HuH-7.5 (cell line): ENCODE measurements at places on chromosomes 13 and 19.

GRCh38 chr19:8423817-8424223 lies 10.7 kb downstream of the MARCHF2 start:
- peak; percentile 71 for DNase-seq

GRCh38 chr19:15452111-15453047 lies 2.6 kb upstream of the WIZ start:
- DNase-seq, result peak; percentile 99

DNA sequence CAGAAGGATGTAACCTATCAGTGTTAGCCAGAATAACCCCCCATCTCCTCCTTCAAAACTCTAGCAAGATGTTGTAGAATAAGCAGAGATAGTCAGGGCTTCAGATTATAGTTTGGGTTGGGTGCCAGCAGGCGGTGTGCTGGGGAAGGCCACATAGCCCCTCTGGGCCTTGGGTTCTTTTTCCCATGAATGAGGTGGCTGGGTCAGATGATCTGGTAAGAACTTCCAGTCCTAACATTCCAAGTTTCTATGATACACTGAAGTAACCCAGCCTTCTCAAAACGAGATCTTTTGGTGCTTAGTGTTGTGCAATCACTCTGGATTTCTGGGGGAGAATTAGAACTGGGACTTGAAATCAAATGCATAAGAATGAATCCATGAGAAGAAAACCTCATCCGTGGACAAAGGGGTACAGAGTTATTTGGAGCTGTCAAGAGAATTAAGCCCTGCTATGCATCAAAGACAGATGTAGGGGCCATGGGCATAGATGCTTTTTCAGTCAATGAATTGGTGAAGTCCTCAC lies 810 bp downstream of the CBY2 start:
- DNase-seq, result no peak

- peak; percentile 91 for DNase-seq
Measured at GRCh38 chr19:58499021-58499927, 12.5 kb downstream of the SLC27A5 start.

GRCh38 chr19:49906879-49907564 lies 10.3 kb upstream of the IL4I1 start:
- no peak for DNase-seq

DNA sequence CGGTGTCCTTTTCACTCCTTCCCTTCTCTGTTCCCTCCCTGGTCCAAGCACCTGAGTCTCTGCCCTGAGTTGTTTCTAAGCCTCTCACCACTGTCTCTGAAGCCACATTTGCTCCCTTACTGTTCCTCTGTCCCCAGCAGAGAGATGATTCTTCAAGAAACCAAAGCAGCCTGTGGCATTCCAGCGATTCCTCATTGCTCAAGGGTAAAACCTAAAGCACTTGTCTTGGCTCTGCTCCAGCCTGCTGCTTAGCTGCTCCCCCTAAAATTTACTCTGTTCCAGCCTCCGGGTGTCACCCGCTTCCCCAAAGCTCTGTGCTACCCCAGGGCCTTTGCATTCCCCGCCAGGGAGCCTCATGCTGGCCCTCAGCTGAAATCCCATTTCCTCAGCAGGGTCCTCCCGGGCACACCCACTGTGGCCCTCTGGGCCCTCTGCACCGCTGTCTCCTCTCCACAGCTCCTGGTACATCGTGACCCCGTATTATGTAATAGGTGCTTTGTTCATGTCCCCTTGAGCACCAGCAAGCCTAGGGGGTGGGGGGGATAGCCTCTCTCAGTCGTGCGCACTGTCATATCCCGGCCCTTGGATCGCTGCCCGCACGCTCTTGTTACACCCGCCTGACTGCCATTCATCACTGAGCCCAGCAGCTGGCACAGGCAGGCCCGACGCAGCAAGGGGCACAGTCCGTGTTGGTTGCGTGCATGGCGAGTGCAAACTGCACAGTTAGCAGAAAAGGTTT lies 15.8 kb downstream of the TECR start:
- no peak for DNase-seq

GRCh38 chr13:37225414-37226070 lies 120.1 kb upstream of the CSNK1A1L start:
- no peak for DNase-seq

GRCh38 chr13:99507054-99507453 lies 5.8 kb downstream of the TM9SF2 start:
- DNase-seq, result no peak

GRCh38 chr13:40813667-40814454 lies 24.4 kb downstream of the SLC25A15 start:
- no peak for DNase-seq

DNA sequence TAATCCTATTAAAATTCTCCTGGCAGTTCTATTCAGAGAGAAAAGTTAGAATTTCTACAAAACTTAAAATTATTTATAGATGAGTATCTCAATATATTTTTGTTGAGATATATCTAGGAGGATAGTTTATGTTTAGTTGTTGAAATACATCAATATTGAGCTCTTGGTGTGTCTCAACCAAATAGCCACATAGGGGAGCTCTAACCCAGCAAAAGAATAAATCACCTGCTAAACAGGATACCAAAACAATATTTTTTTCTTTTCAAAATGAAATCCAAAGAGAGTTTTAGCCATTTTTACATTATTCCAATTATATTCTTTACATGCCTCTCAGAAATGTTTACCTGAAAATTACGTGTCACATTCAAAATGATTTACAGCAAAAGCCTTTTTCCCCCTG lies 954.7 kb downstream of the SLITRK6 start:
- DNase-seq, result peak; percentile 2

DNA sequence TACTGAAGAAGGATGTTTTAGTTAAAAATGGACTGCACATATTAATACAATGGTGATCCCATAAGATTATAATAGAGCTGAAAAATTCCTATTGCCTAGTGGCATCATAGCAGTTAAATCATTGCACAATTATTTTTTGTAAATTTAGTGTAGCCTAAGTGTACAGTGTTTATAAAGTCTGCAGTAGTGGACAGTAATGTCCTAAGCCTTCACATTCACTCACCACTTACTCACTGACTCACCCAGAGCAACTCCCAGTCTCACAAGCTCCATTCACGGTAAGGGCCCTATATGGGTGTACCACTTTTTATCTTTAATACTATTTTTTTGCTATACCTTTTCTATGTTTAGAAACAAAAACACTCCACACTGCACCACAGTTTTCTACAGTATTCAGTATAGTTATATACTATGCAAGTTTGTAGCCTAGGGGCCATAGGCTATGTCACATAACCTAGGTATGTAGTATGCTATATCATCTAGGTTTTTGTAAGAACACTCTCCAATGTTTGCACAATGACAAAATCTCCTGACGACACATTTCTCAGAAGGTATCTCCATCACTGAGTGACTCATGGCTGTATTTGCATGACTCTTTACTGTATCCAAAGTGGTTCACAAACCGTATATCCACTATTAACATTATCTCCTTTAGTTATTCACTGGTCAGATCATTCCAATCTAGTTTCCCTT lies 536.0 kb downstream of the KLF12 start:
- DNase-seq, result no peak

DNA sequence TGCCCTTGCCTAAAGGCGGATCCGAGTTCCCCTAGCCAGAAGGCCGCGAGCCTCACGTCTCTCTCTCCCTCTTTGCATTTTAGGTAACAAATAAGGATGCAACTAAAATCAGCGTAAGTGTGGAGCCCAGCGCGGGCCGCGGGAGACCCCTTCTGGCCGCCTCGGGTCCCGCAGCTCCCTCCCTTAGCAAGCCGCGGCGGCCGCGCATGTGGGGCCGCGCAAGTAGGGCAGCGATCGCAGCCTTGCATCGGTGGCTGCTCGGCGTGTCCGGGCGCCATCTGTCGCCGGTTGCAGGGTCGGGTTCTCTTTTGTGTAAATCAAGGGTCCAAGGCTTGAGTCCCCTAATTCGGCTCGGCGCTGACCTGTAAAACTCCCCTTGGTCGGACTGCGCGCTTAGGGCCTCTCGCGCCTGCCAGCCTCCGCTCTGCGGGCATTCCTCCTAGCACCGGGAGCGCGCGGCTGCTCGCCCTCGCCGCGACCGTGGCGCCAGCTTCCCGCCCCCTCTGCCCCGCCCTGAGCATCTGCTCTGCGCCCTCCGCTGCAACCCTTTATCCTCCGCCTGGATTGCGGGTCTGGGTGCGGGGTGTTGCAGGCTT lies 2.7 kb downstream of the VSTM2B start:
- peak; percentile 78 for DNase-seq

DNA sequence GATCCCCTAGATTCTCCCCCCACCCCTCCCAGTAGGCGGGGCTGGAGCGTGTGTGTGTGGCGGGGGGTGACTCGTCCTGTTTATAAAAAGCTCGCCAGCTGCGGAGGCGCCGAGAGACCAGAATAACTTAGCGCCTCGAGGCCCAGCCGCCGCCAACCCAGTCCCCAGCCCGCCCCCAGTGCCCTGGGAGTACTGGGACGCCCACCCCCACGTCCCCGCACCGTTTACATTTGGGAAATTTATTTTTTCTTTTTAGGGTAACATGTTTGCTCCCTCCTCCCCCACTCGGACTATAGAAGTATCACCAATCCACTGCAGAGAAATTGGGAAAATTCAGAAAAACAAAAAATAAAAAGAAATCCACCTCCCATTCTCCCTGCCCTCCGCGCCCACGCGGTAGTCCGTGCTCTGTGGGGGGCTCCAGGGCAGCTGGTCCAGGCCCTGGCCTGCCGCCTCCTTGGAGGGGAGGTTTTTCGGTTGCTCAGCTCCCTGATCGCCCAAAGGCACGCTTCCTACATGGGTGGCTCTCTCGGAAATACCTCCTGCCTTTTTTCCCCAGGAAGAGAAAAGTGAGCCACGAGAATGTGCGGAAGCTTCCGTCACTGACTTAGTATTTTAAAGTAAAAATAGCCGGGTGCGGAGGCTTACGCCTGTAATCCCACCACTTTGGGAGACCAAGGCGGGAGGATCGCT lies 1.5 kb upstream of the RAB3A start:
- DNase-seq, result no peak
